GM13976 (cell line): ENCODE measurements at places on chromosomes 13 and 19.

GRCh38 chr13:27293873-27294515 lies 23.4 kb downstream of the RASL11A start:
- DNase-seq, result no peak

DNA sequence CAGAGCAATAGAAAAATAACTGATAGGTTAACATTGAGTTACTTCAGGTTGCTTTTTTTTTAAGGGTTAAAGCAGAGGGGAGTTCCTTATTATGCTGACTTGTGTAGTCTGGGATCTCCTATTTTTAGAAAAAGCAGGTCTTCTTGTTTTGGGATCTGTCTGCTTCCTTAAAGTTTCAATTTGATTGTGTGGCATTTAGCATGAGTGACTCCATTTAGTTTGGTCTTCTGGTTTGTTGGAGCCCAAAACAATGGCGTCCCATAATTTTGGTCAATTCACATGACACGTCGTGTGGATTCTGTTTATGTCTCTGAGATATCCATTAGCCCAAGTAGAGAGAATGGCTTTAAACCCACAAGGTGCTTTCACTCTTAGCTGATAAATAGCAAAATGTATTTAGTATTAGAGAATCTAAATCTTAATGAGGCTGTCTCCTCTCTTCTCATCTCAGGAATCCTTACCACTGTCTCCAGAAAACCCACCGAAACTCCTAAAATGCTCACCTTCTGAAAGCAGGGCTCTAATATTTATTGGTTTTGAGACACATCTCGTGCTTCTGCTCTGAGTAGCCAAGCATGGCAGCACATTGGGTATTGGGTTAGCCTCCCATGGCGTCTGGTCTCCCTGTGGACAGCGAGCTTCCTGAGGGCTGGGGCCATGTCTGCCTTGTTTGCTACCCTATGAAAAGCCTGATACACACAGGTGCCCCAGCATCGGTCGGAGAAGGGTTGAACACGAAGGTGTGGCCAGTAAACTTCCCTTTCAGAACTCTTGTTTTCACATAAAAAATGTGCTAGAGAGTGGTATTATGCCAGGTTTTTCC lies 67.2 kb upstream of the GPR183 start:
- DNase-seq, result no peak

GRCh38 chr19:18541992-18542940 lies 1.1 kb downstream of the FKBP8 start:
- DNase-seq, result peak; percentile 58

DNA sequence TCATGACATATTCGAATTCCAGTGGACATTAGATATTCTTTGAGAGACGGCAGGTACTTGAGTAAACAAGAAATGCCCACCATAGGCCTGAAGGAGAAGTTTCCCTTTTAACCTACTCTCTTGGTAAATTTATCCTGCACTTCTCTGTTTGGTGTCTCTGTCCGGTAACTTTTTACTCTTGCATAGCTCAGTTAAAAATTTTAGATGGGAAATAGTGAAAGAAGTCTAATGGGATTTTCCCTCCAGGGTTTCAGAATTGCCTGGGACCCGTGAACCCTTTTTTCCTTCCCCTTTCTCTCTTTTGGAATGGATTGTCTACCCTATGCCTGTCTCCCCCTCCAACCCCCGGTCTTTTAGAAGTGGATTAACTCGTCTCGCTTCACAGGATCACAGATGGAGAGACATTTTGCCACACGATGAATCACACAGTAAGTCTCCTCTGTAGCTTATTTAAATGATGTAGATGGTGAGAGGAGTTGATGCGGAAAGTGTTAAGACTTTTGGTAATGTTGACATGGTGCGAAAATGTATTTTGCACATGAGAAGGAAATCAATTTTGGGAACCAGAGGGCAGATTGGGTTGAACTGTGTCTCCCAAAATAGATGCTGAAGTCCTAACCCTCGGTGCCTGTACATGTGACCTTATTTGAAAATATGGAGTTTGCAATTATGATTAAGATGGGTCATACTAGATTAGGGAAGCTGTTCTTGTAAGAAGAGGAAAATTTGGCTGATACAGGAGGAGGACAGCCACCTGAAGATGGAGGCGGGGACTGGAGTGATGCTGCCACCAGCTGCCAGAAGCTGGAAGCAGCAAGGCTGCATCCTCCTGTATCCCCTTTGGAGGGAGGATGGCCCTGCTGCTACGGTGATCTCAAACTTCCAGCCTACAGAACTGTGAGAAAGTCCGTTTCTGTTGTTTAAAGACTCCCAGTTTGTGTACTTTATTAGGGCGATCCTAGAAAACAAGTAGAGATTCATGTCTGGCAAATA lies 711 bp upstream of the MIPEP start:
- DNase-seq, result peak; percentile 38

DNA sequence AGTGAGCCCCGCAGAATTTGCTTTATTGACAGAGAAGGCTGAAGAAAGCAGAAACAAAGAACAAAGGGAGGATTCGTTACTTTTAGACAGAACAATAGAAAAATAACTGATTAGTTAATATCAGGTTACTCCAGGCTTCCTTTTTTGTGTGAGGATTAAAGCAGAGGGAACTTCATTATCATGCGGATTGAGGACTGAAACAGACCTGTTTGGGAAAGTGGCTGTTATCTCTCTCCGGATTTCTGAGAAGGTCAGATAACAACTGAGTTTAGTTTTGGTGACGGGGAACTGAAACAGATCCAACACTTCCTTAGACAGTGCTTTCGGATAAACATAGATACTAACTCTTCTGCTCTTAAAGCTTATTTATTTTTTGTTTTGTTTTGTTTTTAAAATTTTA lies 246.4 kb upstream of the ZNF507 start:
- DNase-seq, result no peak

DNA sequence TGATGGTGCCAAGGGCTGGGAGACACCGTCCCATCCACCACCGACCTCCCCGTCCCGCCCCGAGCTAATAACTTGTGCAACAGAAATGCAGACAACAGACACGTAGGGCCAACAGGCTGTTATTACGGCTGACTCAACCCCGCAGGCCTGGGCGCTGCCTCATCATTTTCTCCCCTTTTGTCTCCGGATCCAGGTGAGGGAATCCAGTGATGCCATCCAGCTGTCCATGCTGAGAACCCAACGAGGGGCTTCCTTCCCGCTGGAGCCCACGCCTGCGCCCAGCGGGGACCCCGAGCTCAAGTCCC lies 6.4 kb upstream of the DIRAS1 start:
- no peak for DNase-seq

- DNase-seq, result no peak
Measured at GRCh38 chr19:6101991-6102390, 8.3 kb downstream of the RFX2 start.

GRCh38 chr19:52748336-52748950 lies 13.6 kb upstream of the ZNF611 start:
- no peak for DNase-seq

DNA sequence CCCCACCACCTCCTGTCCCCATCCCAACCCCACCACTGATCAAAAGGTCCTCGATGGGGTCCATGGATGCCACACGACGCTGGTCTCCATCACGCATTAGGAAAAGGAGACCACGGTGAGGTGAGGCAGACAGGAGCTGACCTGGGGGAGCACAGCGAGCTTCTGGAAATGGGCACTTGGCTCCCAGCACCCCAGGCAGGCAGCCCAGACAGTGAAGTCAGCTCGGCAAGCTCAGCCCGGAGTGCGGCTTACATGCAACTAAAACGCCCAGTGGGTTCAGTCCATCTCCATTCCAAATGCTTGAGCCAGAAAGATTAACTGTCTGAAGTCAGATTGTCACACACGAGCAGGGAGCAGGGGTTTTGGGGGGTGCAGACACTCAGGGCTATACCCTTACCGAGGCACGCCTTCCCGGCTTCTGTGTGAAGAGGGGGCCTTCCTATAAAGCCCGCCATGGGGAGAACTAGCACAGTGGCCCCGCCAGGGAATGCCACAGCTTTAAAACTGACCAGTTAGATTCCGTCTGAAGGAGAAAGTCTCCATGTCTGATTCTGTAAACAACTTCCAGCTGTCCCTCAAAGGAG lies 79.4 kb downstream of the SPACA7 start:
- no peak for DNase-seq

DNA sequence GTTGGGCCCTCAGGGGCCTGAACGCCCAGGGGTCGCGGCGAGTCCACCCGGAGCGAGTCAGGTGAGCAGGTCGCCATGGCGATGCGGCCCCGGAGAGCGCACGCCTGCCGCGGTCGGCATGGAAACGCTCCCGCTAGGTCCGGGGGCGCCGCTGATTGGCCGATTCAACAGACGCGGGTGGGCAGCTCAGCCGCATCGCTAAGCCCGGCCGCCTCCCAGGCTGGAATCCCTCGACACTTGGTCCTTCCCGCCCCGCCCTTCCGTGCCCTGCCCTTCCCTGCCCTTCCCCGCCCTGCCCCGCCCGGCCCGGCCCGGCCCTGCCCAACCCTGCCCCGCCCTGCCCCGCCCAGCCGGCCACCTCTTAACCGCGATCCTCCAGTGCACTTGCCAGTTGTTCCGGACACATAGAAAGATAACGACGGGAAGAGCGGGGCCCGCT lies at the start of gene CCNA1:
Gene CCNA1 (plus strand): TSS at position 390 of the 439 bp plus-strand sequence. CDS start 562 bp downstream, outside the sequence.
- DNase-seq, result peak; percentile 64

- peak; percentile 73 for DNase-seq
Measured at GRCh38 chr19:16259385-16260159, 61.9 kb downstream of the AP1M1 start.

DNA sequence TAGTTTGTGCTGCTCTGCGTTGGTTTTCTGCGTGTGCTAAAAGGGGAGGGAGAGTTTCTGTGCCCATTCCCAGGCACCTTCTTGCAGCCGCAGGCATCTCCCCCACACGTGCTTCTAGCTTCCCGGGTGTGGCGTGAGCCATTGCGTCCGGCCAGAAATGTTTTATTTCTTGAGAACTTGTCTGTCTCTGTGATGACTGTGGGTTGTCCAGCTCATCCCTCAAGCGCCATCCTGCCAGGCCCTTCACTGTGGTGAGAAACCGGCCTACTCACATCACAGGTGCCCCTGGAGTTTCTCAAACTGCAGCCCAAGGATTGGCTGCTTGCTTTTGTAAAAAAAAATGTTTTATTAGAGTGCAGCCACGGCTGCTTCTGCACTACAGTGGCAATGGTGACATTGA lies 24.2 kb downstream of the EPN1 start:
- no peak for DNase-seq

- no peak for DNase-seq
Measured at GRCh38 chr19:4429771-4430171, 27.3 kb downstream of the CHAF1A start.

DNA sequence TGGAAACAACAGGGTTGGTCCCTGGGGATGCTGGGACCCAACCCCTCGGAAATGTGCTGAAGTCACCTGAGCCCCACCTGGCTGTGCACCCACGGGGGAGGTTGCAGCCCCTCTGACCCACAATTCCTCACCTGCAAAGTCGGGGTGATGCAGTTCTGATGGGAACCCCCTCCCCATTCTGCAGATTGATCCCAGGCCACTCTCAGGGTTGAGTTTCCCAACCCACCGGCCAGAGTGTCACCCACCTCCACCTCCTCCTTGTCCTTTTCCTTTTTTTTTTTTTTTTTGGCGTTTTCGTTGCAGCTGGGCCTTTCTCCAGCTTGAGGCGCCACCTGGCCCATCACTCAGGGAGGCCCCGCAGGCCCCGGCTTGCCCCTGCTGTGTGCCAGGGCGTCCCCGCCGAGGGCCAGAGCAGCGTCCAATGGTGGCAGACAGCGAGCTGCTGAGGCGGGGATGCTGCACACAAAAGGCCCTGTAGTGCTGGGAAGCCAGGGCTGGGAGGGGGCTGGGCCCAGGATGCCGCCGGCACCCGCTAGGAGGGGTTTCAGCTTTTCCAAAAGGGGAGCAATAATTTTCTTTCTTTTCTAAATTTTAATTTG lies 4.6 kb downstream of the PIK3R2 start:
- no peak for DNase-seq

DNA sequence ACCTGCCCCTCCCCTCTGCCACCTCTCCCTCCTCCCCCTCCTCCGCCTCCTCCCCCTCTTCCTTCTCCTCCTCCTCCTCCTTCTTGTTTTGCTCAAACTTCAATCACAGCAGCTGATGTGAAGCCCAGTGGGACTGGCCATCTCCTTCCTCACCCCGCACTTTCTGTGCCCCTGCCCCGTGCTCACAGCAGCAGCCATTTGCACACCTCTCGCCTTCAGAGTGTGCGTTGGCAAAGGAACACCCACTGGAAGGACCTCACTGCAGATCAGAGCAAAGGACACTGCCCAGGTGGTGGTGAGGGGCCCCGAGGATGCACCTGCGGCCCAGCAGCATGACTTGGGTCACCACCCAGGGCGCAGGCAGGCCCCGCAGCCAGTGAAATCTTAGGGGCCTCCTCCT lies 98.8 kb downstream of the SOX1 start:
- DNase-seq, result no peak

DNA sequence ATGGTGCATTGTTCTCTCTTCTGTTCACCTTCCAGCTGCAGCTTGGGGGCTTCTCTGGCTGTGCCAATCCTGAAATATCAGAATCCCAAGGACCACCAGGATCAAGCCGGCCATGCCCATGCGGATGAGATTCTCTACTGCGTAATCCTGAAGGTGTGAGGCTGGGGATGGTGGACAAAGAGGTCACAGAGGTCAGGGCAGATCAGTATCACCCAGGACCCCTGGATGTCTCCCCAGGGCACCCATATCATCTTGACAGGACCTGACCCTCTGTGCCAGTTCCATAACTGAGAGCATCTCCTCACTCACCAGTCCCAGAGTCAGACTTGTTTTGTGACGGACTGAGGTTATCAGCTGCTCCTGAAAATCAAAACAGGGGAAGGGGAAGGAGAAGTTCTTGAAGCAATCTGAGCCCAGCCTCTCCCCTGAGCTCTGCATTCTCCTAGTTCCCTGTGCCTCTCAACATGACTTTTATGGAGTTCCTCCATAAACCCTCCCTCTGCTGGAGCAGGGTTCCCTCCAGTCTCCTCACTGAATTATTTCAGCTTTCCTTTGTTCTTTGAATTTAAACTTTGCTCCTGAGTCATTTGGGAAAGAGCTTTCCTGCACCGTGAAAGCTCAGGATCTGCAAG lies 5.5 kb downstream of the LILRA5 start:
- no peak for DNase-seq

DNA sequence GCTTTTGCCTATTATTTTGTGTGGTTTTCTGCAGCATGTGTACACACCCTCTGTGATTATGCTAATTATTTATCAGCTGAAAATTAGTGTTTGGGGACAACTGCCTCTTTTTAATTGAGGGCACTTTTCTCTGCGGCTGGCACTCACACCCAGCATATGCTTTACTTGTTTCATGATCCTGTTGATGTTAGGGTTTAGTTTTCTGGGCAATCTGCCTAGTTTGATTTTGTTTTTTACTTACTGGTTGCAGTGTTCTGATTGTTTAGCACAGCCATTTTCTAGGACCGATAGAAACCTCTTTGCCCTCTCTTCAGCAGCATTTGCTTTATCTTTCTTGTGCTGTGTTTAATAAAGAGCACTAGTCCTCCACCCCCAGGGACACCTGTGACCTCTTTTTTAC lies 161.6 kb downstream of the PAN3 start:
- no peak for DNase-seq

GRCh38 chr19:5904352-5905113 lies at the start of gene VMAC:
TSS of gene VMAC (plus strand) at chr19:5904872. CDS start at chr19:5904891, 19 bp downstream.
- DNase-seq, result peak; percentile 99

DNA sequence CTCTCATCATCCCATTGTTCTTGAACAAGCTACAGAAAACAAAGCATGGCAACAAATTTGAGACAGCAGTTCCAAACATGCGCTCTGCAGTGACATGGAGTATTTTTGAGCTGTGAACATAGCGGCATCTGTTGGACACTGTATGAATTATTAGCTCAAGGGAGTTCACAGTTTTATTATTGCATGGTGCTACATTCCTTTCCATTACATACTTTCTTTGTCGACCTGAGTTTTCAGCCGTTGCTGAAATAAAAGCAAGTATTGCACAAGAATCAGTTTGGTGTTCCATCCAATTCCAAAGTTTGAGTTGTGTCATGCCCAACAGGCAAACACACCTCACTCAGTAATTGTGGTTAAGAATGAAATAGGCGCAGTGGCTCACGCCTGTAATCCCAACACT lies 30.1 kb upstream of the METTL21C start:
- no peak for DNase-seq
